OCI-LY7 (cell line): ENCODE measurements at places on chromosomes 2 and 18. TPM values are rescaled to one million over a fixed set of nuclear protein-coding genes. Genes with fewer than 3 reads are reported as not detected.

DNA sequence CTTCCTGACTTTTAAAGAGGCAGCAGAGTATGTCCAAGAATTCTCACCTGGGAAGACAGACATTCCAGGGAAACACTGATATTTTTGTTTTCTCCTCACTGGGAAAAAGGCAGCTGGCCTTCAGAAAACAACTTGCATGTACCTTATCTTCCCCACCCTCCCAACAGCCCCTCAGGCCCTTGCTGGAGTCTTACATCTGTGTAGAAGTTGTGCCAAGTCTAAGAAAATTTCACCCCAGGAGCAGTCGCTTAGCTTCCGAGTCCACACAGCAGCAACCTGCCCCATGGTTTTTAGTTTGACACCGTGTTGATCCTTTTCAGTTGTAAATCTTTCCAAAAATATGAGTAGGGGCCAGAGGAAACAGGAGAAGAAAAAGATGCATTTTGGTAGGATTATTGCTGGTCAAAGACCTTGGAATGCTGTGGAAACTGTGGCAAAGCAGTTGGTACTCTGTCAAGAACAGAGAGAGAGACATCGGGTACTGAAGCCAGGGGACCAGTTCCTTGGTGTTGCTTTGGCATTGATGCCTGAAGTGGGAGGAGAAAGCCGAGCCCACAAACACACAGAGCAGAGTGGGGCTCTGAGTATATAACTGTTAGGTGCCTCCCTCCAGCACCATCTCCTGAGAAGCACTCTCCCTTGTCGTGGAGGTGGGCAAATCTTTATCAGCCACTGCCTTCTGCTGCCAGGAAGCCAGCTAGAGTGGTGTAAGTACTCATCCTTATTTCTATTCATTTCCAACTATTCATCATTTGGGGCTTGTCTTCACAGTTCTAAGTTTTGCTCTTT, at the start of gene SLC14A1:
Gene SLC14A1 (plus strand): TSS at position 615 of the 789 bp plus-strand sequence. CDS start 6,140 bp downstream, outside the sequence.
- no peak for DNase-seq

- no peak for DNase-seq
These were observed 60.6 kb downstream of the CABYR start for GRCh38 chr18:24199372-24199962.

EGR4 gene
- total RNA-seq = not detected in 2 replicates

SERPINB3 gene
- total RNA-seq = not detected in 2 replicates

- DNase-seq = no peak
These were observed 288.1 kb upstream of the FIGN start for GRCh38 chr2:164023896-164024295.

NDUFV2 gene
- 201 and 213 TPM in 2 replicates for total RNA-seq

ZNF804A gene
- 14.3 and 14.4 TPM in 2 replicates for total RNA-seq

CHRNG gene
- total RNA-seq = not detected in 2 replicates

DNA sequence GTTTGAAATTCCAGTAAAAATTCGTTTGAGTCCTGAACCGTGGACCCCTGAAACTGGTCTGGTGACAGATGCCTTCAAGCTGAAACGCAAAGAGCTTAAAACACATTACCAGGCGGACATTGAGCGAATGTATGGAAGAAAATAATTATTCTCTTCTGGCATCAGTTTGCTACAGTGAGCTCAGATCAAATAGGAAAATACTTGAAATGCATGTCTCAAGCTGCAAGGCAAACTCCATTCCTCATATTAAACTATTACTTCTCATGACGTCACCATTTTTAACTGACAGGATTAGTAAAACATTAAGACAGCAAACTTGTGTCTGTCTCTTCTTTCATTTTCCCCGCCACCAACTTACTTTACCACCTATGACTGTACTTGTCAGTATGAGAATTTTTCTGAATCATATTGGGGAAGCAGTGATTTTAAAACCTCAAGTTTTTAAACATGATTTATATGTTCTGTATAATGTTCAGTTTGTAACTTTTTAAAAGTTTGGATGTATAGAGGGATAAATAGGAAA, 80.7 kb downstream of the ACSL3 start:
- DNase-seq = no peak

GRCh38 chr2:72414137-72414760, 266.6 kb upstream of the CYP26B1 start:
- no peak for DNase-seq

DNA sequence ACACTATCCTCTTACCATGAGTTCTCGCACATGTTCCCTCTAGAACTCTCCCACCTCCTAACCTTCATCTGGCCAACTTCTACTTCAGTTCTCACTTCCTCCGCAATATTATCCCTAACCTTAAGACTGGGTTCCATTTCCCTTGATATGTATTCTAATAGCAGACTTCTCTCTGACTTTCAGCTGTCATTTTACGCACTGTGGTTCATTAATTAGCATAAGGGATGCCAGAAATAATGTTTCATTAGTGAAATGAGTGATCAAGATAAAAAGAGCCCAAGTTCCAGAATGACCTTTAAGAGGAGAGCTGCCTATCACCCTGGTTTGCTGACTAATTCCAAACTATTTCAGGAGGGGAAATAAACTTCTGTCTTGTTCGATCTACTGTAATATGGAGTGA, 108.6 kb upstream of the CCDC150 start:
- no peak for DNase-seq

GRCh38 chr18:35624146-35624545, 42.6 kb downstream of the GALNT1 start:
- DNase-seq = peak; percentile 10

GRCh38 chr2:8357738-8358518, 323.9 kb upstream of the ID2 start:
- no peak for DNase-seq

GRCh38 chr2:138182937-138183312, 218.7 kb downstream of the HNMT start:
- no peak for DNase-seq

TLX2 gene
- not detected in 2 replicates for total RNA-seq

REG3A gene
- total RNA-seq = not detected in 2 replicates

- no peak for DNase-seq
These were observed 49.3 kb downstream of the SP110 start for GRCh38 chr2:230170532-230170931.

DNAJC5G gene
- total RNA-seq = 18.1 and 18.2 TPM in 2 replicates

- no peak for DNase-seq
These were observed 38.9 kb upstream of the NRP2 start for GRCh38 chr2:205643391-205643885.

GRCh38 chr2:143452817-143453451, 323.7 kb downstream of the ARHGAP15 start:
- no peak for DNase-seq

- DNase-seq = no peak
These were observed 99.4 kb downstream of the WDSUB1 start for GRCh38 chr2:159187106-159187505.

MC4R gene
- total RNA-seq = not detected in 2 replicates

DNA sequence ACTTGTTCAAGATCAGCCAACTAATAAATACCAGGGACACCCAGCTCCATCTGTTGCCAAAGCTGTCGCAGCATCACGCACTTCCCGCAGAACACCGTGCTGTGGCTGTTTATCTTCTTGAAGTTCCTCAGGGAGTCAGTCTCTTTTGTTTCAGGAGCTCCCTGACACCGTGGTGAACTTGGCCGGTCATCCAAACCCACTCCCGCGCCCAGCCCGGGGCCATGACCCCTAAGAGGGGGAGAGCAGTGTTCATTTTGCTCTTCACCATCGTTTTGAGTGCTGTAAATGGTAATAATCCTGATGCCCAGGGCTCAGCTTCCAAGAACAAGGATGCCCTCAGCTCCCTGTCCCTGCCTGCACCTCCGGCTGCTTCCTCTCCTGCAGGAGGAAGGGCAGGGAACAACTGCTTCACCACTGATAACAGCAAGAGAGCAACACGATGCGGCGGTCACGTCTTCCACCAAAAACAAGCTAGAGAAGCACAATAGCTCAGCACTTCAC, 131.4 kb downstream of the SEPTIN10 start:
- DNase-seq = no peak

DNA sequence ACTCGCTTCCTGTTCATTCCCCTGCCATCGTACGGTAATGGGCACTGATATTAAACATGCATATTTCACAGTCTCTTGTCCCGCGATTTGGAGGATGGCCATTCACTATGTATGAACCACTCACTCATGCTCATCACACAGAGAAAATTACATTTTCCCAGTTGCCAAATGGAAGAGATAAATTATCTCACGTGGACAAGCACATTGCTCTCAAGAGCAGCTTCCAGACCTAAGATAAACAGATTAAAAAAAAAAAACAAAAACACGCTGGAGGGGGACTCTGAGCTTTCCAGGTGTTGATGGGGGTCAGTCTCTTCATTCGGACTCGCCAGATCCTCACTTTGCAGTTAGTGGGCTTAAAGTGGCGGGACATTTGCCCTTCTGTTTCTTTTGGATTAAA, 1.7 kb upstream of the MAPK4 start:
- no peak for DNase-seq

GRCh38 chr18:52950155-52950554, 610.2 kb downstream of the DCC start:
- no peak for DNase-seq

DNA sequence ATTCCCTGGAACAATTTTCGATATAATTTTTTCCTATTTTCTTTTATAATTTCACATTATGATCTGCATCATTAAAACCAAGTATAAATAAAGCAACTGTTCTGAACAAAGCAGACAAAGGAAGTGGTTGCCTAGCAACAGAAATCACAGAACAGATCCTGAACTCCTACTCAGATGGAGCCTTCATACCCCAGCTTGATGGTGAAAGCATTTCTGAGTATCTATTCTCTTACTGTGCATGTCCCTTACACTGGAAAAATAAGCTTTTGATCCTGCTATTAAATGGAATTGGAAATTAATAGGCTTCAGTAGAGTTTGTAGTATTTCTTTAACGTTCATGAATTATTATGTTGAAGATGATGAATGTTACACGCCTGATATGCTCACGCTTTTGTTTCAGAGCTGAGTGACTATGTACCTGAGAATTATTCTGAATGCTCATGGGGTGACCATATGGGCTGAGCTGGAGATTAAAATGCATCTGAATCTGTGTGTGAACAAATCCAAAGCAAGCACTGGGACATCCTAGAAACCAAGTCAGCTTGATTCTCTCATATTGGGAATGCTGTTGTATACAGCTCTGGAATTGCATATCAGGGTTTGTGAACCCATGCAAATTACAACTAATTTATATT, 254.0 kb downstream of the KCNJ3 start:
- peak; percentile 5 for DNase-seq

DNA sequence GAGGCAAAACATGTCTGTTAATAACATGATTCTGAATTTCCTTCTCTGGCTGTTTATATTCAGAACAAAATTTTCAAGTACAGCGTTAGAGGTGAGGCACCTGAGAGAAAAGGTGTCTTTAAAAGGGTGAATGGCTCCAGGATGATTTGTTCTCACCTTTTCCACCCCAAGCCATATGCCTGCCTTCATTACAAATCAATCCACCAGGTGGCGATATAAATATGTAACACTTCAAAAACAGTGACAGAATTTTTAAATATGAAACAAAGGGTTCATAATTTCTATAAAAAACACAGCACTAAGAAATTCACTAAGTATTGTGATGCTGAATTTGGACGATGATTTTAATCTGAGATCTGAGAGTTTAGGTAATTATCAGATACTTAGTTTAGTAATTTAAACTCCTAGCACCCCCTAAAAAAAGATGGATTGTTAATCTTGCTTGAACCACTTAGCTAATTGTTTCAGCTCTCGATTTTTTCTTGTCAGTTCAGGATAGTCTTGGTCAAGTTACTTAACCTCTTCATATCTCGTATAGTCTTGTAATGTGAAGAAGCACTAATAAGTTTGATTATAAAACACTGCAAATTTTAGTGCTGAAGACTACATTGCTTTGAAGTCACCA, 528.8 kb downstream of the CPS1 start:
- peak; percentile 40 for DNase-seq

LAMA3 gene
- total RNA-seq = 1.2 and 1.6 TPM in 2 replicates

ZNF397 gene
- total RNA-seq = 14.9 and 15.6 TPM in 2 replicates

WIPF1 gene
- 183 and 192 TPM in 2 replicates for total RNA-seq

DNA sequence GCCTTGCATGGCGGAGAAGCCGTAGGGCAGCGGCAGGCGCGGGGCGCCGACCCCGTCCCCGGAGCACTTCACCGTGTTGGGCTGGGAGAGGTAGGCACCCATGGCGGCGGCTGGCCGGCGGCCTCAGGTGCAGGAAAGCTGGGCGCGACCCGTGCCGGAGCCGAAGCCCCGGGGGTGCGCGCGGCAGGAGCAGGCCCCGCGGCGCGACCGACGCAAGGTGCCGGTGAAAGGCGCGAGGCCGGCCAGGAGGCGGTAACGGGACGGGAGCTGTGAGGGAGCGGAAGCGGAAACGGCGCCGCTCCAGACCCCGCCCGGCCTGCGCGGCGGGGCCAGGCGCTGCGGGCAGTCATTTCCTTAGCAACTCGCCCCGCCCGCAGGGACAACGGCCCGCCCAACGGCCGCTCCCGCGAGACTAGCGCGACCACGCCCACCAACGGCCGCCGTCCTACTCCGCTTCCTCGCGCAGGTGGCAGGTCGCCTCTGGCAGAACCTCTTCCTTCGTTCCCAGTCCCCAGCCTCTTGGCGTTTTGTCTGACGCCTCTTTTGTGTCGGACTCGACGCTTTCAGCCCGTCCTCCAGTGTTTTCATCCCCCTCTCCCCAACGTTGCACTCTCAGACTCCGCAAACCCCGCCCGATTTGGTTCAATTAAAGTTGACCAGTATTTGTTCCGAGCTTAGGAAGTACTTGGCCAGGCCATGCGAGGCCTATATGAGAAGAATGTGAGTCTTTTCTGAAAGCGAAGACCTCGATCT, at the start of gene PPM1G:
Gene PPM1G (minus strand): TSS at position 271 of the 753 bp plus-strand sequence. CDS start 169 bp downstream, at position 102.
- DNase-seq = peak; percentile 97

GRCh38 chr18:63908858-63909257, 1.1 kb downstream of the SERPINB10 start:
- DNase-seq = no peak

DSG4 gene
- total RNA-seq = not detected in 2 replicates

GRCh38 chr2:10371441-10372196, 68.9 kb downstream of the HPCAL1 start:
- no peak for DNase-seq

- no peak for DNase-seq
These were observed 146.1 kb upstream of the LINC00305 start for GRCh38 chr18:64294967-64295366.

TUBA3E gene
- total RNA-seq = not detected in 2 replicates

DNAJB2 gene
- total RNA-seq = 55.3 and 58.7 TPM in 2 replicates

DNA sequence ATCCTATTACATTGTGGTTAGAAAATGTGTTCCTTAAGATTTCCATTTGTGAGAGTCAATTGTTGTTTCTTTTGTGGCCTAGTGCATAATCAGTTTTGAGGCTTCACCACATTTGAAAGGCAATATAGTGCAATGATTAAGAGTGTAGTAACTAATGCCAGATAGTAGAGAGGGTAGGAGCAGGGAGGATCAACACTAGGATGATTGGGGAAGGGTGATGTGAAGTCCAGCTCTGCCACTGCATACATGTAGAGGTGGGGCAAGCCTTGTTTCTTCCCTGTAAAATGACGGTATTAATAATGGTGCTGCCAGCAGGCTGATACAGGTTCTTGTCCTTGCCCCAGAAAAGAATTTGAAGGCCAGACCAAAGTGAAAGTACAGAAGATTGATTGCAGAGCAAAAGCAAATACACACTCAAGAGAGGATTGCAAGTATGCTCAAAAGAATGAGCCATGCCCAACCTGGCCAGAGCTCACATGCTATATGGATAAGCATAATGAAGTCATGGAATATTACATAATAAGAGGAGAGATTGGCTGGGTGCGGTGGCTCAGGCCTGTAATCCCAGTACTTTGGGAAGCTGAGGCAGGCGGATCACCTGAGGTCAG, 8.0 kb downstream of the SP100 start:
- no peak for DNase-seq
